ENCODE measurements at places on chromosomes 6 and 20.

DNA sequence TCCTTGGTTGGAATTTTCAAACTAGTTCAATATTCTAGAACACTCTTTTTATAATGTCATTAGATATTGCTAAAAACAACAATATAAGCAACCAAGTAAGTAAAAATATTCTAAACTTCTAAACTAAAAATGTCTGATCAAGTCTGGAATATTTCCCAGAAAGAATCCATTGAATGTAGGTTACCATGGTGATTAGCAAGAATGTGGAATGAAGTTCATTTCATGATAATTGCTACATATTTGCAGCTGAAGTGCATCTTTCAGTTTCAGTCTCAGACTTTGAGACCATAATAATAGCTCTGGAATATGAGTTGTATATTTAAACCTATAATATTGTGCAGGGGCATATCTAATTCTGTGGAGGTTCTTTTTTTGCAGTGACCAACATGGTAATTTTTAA lies 61.0 kb upstream of the NKAIN2 start:
- no peak for DNase-seq

DNA sequence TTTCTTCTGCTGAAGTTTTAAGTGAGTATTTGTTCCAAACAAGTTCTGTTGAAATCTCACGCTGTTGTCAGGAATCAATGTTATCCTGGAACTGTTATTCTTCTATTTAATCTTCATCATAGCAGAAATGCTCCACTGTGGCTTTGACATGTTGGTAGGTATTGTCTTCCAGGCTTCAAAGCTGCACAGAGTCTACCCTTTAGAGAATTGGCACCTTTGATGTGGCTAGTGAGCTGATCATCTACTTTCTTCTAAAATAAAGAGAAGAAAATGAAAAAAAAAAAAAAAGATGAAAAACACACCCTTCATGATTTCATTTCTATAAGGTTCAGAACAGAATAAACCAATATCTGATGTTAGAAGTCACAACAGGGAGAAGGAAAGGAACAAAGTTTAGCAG lies 5.8 kb upstream of the ZSCAN23 start:
- no peak for DNase-seq

DNA sequence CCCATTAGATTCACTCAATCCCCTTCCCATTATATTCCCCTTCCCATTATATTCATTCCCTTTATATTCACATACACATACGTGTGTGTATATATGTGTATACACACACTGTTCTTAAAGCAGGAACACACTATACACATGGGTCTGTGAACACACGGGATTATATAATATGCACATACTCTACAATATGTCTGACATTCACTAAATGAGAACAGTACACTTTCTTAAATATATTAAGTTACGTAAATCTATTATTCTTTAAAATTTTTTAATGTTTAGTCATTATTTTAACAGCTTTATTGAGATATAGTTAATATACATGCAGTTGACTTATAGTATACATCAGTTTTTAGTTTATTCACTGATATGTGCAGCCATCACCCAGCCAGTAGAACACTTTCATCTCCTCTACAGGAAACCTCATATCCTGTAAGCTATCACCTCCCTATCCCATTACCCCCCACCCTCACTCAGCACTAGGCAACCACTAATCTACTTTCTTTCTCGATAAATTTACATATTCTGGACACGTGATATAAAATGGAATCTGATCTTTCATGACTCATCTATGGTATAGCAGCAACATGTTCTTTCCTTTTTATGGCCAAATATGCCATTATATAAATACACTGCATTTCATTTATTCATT lies 13.9 kb upstream of the SUMO4 start:
- DNase-seq = no peak

DNA sequence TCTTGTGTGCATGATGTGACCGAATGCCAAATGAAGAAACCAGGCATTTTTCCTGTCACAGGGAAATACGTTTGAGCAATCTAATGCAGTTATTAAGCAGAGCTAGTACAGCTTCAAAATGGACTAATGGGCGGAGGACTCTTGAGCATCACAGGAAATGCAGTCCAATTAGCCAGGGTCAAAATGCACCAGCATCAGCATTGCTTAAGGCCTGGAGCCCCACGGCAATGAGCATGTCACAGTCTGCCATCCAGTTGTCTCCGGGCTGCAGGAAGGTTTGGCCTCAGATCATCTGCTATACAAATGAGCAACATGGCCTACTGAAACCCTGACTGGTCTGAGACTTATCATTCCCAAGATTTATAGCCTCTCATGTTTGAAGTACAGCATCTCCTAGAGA lies 652.1 kb upstream of the SLC35B3 start:
- DNase-seq = no peak

GRCh38 chr20:4568361-4568959 lies 153.2 kb upstream of the PRND start:
- DNase-seq = no peak

GRCh38 chr20:31602779-31603441 lies 2.2 kb upstream of the ID1 start:
- peak; percentile 76 for DNase-seq

- DNase-seq = no peak
Measured at GRCh38 chr6:6713657-6714056, 125.1 kb downstream of the LY86 start.

GRCh38 chr6:53984163-53984562 lies 127.1 kb upstream of the MLIP start:
- DNase-seq = no peak

GRCh38 chr6:24537082-24537699 lies 42.4 kb downstream of the ALDH5A1 start:
- no peak for DNase-seq

GRCh38 chr6:27178860-27179259 lies 68.6 kb upstream of the PRSS16 start:
- no peak for DNase-seq

DNA sequence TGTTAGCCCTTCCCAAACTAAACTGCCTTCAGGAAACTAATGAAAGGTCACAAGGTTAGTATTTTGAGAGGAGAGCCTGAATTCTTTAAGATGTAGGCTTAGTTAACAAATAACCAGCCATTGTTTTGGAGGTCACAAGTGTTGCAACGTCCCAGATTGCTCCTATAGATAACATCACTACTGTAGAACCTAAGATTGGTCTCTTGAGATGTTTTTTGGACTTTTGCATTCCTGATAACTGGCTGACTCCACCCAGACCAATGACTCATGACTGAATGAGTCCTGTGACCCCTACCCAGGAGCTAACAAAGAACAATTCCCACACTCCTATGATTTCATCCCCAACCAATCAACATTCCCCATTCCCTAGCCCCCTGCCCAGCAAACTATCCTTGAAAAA lies 178.8 kb downstream of the SCP2D1 start:
- no peak for DNase-seq

- DNase-seq = no peak
Measured at GRCh38 chr6:116280161-116280932, 617 bp upstream of the TSPYL1 start.

DNA sequence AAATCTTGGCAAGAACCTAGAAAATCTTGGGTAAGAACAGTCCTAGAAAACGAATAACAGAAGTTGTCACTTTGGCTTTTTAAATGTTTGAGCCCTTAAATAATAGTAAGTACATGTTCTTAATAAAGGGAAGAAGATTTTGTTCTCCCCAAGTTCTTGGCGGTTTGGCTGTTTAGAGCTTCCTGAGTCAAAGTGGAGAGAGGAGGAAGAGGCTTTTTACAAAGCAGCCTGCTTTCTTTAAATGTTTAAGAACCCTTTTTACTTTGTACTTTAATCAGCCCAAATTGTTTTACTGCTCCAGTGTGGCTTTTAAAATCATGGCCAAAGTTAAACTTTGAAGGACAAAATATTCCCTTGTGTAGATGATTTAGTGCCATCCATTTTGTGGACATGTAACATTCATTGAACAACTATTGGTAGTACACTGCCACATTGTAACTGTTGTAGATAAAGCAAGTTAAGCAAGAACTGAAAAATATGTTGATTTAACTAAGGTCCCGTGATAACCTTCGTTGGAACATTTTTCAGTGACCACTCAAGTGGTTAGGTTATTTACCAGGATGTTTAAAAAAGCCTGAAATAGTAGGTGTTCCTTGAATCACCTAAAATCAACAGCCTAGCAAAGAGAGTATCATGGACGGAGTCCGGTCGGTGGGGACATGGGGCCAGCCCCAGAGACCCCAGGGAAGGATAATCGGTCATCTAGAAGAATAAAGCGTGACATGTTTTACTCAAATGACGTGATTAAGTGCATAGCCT lies 2.4 kb downstream of the AMD1 start:
- DNase-seq = no peak

DNA sequence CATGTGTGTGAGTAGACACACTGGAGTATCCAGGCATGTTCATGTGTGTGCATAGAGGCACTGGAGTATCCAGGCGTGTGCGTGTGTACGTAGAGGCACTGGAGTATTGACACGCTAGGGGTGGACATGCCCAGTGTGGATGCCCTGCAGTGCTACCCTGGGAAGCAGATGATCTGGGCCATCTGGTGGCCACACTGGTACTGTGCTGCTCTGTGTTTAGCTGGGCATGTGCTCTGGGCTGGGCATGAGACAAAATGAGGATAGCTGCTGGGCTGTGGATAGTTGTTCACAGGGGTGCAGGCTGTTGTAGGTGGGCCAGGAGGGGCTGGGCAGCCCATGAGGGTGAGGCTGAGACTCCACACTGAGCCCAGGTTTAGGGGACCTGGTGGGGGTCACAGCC lies 24.0 kb upstream of the NPBWR2 start:
- DNase-seq = no peak

- DNase-seq = no peak
Measured at GRCh38 chr20:6806275-6806674, 38.8 kb downstream of the BMP2 start.

All from GM20000 (cell line).